ENCODE measurements at places on chromosomes 7 and 10.

- no peak for DNase-seq
Measured at GRCh38 chr10:98402931-98403718, 11.9 kb downstream of the PYROXD2 start.

GRCh38 chr7:134731616-134732015, 47.8 kb upstream of the CALD1 start:
- DNase-seq = no peak

- no peak for DNase-seq
Measured at GRCh38 chr10:72605122-72605521, 20.8 kb downstream of the MICU1 start.

GRCh38 chr7:30226614-30227268, 57.7 kb upstream of the ZNRF2 start:
- DNase-seq = peak; percentile 30

GRCh38 chr7:116518961-116519360, 5.9 kb upstream of the CAV1 start:
- DNase-seq = no peak

- no peak for DNase-seq
Measured at GRCh38 chr7:144691240-144691639, 144.6 kb downstream of the TPK1 start.

DNA sequence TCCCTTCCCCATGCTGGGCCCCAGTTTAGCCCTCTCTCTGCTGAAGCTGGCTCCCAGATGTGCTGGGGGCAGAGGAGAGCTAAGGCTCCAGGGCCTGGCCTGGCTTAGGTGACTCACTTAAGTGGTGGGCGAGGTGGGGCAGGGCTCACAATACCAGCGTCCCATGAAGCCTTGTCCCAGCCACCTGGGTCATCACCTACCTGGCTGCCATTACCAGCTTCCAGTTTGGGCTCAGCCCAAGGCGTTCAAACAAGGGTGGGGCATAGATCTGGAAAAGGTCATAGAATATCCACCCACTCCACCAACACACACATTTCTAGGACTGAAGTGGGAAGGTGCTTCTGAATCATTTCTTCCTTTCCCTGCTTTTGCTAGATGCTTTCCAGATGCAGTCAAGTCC, 8.3 kb downstream of the KAZALD1 start:
- DNase-seq = no peak

- DNase-seq = no peak
Measured at GRCh38 chr7:127632276-127632910, 14.5 kb upstream of the PAX4 start.

DNA sequence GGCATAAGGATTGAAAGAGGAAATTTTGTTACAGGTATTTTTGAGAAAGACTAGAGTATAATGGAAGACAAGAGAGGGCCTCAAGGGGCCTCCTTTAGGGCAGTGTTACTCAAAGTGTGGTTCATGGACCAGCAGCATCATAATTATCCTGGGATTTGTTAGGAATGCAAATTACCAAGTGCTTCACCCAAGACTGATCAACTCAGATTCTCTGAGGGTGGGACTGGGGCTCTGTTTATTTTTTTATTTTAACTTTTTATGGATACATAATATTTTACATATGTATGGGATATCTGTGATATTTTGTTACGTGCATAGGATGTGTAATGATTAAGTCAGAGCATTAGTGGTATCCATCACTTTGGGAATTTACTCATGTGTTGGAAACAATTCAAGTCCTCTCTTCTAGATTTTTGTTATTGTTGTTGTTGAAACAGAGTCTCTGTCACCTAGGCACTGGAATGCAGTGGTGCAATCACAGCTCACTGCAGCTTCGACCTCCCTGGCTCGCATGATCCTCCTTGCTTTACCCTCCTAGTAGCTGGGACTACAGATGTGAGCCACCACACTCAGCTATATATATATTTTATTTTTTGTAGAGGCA, 2.2 kb upstream of the KCTD7 start:
- DNase-seq = no peak

DNA sequence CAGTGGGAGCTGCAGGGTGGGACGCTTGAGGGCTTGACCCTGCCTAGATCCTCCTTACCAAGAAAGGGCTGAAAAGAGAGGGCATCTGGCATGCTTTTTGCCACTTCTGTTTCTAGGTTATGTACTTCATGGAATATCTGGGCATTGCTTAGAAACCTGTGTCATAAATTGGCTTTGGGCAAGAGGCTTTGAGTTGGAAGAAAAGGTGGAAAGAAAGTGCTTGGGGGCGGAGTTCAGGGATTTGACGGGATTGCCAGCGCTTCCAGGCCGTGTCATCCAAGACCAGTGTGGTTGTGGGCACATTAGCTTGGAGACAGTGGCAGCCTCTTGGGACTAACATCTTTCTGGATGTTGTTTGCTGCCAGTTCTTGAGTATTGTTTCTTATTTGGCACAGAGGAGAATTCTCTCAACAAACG, 825 bp downstream of the ZNF862 start:
- no peak for DNase-seq

- peak; percentile 19 for DNase-seq
Measured at GRCh38 chr10:110209454-110209925, 2.1 kb downstream of the MXI1 start.

DNA sequence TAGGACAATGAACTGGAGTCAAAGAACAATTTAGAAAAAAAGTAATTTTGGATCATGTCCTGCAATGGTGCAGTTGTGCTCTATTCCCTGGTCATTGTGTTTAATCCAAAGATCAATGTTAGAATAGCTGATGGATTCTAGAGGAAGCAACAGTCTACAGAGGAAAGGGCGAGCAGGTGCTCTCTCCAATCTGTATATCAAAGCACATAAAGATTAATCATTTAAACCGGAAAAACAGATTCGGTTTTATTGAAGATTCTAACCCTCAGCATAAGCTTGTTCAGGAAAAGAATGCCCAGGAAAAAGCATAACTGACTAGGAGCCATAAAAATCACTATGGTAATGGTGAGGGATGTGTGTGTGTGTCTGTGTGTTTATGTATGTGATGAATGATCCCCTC, 110.3 kb downstream of the MALRD1 start:
- no peak for DNase-seq

DNA sequence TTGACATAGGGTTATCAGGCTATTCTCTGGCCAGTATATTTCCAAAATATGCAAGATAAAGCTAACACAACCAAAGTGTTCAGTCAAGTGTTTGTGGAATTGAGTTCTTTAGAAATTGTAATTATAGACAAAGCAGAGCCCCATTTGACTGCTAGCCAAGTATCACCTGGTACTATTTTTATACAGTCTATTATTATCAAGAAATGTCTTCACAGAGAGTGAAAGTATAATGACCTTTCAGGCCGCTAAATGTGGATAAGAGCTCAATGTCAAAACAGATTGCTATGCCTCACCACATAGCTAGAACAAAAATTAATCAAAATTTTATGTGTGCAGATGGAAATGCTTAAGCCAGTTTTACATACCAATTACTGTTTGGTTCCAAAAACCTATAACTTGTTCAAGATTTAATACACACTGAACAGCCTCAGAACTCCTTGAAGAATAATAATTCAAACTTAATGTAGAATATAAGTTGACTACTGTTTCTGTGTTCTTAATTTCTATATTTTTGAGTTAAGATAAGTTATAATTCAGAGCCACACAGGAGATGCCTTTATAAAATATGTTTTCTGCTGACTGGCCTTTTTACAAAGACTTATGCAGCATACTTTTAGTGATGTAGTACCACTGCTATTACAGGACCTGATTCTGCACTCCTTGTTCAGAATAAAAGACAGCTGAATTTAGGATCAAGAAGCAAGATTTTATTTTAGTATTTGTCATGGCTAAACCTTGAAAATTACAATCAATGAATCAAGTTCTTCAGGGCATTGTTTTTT, 31.0 kb downstream of the PRPS1L1 start:
- no peak for DNase-seq

- no peak for DNase-seq
Measured at GRCh38 chr10:290026-290725, 154.9 kb downstream of the ZMYND11 start.

- no peak for DNase-seq
Measured at GRCh38 chr10:64142395-64142794, 621.2 kb downstream of the REEP3 start.

DNA sequence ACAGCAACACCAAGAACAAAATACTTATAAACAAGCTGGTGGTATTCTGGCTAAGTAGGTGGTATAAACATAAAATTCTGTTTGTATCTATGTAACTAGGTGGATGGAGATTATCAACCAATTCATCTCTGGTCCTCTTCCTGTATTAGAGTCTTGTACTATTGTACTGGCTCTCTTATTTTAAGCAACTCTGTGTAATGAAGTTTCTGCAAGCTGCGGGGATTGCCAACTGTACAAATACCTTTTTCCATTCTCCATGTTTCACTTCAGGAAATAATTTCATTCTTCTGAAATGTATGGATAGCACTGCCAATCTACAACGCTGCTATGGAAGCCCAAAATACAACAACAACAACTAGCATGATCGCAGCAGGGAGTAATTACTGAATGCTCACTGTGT, 44.8 kb downstream of the JAZF1 start:
- no peak for DNase-seq

Measured in NCI-H1930 (cell line).